Stimulated activated CD4-positive, alpha-beta T cell treated with anti-CD3 and anti-CD28 coated beads, Interleukin-1b, Interleukin-23, amount 100 ng/mL, for 4 hours (primary cell): ENCODE measurements at places on chromosomes 6 and 20.

DNA sequence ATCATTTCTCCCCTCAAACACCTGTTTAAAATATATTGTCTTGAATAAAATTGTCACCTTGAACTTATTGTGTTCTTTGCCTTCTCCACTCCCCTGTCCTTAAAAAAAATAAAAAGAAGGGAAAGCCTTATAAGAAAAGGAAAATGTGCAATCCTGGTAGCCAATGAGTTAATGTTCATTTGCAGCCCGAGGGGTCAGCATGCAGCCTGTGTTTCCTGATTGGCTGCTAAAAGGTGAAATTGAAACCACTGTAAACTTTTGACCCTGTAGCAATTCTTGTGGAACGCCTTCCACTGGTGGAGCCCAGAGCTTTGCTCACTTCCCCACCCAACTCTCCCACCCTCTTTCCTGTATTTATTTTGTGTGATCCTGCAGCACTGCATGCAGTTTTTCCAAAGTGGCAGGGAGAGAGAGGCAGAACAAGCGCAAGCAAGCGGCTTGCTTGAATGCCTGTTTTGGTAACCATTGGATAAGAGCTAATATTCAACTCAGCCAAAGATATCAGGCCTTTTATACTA lies 74.9 kb downstream of the NCOA3 start:
- DNase-seq = no peak

GRCh38 chr6:158113802-158114201 lies 54.3 kb downstream of the SERAC1 start:
- DNase-seq = no peak

DNA sequence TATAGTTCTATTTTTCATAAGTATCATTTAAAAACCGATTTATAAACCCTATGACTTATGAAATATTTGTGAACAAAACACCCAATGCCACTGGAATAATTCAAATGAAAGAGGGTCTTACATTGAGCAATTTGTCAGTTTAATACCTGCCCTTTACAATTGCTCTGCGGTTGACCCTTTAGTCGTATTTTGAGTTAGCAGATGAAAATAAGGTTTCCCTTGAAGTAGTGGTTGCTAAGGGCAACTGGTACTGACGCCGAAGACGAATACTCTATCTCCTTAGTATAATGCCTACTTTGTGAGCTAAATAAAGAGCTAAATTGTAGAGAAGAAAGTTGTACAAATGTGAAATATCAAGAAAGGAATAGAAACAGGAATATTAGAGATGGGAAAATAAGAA lies 69.4 kb downstream of the KCNQ5 start:
- no peak for DNase-seq

- DNase-seq = no peak
Observed at GRCh38 chr20:50675671-50676376, 15.5 kb downstream of the RIPOR3 start.

DNA sequence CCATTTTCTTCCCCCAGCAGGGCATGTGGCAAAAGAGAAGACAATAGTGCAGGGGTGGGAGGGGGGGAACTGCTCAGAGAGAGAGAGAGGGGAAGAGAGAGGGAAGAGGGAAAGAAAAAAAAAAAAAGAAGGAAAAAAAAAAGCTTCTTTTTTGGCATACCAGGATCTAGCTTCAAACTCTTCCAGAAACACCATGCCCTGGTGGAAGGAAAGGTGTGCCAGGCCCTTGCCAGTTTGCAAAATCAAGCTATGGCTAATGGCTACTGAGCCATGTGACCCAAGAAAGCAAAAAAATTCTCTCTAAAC lies 326 bp downstream of the ZMYND8 start:
- DNase-seq = no peak

- no peak for DNase-seq
Observed at GRCh38 chr6:13718123-13718458, 6.5 kb upstream of the RANBP9 start.

DNA sequence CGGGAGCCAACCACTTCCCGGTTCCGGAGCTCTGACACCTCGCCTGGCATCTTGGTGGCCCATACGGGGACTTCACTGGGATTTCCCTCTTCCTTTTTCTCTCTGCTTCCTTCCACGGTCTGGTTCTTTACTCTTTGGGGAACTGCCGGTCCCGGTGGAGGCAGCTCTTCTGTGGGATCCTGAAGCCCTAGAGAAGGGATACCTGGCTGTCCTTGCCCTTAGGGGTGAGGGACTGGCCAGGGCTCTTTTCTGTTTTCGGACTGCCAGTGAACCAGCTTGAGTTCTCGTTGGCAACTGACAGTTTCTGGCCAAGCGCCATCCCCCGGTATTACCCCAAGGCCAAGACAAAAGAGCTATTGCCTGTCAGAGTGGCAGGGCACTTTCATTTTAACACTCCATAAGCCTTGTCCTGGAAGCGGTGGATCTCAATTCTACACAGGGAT lies 880 bp upstream of the CPXM1 start:
- no peak for DNase-seq

DNA sequence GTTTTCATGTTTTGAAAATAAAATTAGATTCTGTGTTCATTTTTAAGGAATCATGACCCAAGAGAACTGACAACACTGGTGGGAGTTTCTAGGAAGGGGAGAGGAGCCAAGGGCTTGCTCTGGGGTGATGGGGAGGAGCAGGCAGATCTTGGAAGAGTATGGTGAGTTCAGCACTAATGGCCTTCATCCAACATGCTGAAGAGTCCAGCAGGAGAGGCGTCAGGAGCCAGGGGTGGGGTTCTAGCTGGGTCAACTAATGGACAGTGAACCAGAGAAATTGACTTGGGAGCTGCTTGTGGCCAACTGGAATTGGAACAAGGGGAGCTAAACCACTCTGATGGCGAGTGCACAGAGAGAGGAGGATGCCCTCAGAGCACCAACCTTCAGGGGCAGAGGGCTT lies 107.1 kb downstream of the MRPL14 start:
- no peak for DNase-seq

GRCh38 chr6:129966125-129966524 lies 52.3 kb upstream of the L3MBTL3 start:
- no peak for DNase-seq

DNA sequence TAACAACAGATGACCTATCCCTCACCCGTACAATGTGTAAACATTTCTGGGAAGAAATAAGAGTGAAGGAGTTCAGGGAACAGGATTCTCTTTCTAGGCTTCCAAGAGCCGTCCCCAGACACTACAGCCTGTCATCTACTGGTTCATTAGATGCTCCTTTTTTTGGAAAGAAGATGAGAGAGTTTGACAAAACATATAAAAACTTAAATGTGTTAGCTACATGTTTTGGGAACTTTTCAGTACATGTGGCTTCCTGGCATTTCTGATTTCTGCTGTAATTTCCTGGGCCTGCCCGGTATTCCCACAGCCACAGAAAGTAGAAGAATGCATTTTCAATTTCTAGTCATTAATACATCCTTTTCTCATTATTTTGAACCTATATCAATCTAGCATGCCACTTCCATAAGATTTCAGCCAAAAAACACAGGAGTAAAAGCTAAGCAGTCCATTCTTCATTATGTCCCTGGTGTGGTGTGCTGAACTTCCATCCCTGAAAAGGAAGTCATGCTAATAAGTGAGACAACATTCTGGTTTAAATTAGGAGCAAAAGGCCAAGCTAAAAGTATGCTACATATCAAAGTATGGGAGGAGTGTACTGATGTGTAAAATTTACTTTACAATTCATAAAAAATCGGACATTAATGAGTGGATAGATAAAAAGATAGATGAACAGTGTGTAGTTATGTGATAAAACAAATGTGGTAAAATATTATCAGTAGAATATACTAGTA lies 198.2 kb downstream of the WDR27 start:
- no peak for DNase-seq

GRCh38 chr6:166989427-166990032 lies 9.7 kb upstream of the CEP43 start:
- DNase-seq = peak; percentile 18

DNA sequence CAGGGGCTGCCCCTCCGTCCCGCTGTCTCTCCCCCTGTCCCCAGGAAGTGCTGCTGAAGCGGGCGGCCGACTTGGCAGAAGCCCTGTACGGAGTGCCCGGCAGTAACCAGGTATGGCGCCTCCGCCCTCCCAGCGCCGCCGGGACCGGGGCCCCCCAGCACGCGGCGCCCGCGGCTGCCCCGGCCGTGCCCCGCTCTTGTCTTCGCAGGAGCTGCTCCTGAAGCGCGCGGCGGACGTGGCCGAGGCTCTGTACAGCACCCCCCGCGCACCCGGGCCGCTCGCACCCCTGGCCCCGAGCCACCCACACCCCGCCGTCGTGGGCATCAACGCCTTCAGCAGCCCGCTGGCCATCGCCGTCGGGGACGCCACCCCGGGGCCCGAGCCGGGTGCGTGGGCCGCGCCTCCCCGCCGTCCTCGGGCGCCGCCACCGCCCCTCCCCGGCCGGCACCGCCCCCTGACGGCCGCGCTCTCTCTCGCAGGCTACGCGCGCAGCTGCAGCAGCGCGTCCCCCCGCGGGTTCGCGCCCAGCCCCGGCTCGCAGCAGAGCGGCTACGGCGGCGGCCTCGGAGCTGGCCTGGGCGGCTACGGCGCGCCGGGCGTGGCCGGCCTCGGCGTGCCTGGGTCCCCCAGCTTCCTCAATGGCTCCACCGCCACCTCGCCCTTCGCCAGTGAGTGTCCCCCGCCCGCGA lies 48.4 kb downstream of the CPXM1 start:
- peak; percentile 34 for DNase-seq
